Femur (tissue), 1 donor: ENCODE measurements at places on chromosomes 13 and 19.
A peak's percentile ranks its signal among the peaks of the same experiment; 100 is the strongest.

DNA sequence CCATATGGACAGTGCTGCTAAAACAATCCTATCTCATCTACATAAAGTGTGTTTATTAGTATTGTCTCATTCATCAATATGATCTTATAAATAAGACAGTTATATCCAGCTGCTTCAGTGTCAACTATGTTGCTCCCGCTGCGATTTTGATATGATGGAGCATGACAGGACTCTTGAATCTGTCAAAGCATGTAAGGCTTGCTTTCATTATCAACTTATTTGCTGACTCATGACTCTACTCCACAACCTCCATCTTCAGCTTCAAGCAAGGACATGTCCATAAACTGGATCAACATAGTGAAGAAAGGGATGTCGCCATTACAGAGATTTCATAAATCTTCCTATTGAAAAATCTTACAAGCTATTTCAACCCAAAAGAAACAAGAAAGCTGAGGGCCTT lies 2812.6 kb downstream of the PCDH9 start:
- DNase-seq: no peak

GRCh38 chr13:97262058-97262457 lies 39.9 kb downstream of the MBNL2 start:
- DNase-seq: no peak

- DNase-seq: no peak
Observed at GRCh38 chr13:94859811-94860210, 147.5 kb upstream of the SOX21 start.

- no peak for DNase-seq
Observed at GRCh38 chr13:110364081-110364480, 57.0 kb downstream of the COL4A2 start.

- no peak for DNase-seq
Observed at GRCh38 chr13:25420161-25420560, 48.4 kb downstream of the ATP8A2 start.

- DNase-seq: peak; percentile 90
Observed at GRCh38 chr19:15452111-15453047, 2.6 kb upstream of the WIZ start.
